Activated T-cell treated with anti-CD3 and anti-CD28 coated beads, Interleukin-2, amount 50 U/mL, for 72 hours (primary cell): ENCODE measurements at places on chromosomes 5 and 9. TPM values are rescaled to one million over a fixed set of nuclear protein-coding genes. Genes with fewer than 3 reads are reported as not detected.

DNA sequence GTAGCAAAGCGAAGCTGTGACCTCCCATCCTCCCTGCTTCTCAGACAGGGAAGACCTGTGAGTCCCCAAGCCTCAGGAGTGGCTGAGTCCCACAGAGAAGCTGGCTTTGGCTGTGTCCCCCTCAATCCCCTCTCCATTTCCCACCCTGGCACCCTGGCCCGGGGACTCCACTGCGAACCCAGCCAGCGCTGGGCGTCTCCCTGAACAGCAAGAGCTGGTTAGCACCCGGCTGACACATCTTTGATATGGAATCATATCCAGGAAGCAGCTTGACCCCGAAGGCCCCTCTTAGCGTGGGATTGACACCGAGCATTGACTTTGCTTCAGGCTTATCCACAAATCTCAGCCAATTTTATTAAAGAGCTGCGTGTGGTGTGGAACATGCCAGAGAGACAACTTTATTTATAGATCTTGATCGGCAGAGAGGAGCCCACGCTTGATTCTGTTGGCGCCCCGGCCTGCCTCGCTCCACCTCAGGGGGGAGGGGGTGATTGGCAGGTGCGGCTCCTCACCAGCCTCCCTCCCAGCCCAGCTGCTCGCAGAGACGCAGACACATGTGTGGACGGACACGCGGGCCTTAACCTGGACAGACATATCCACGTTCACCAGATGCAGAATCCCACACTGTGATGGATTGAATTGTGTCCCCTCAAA lies 120.7 kb upstream of the MVB12B start:
- H3K27me3 ChIP-seq: peaks cover 15% of the 10 kb centered on the region
- no peak overlapping the region for H3K4me3 ChIP-seq
- no peak overlapping the region for H3K27ac ChIP-seq
- H3K4me1 ChIP-seq: no peaks in the 10 kb centered on the region
- no peak for DNase-seq
- H3K36me3 ChIP-seq: no peaks in the 10 kb centered on the region

GRCh38 chr5:96026406-96027041 lies 64.9 kb upstream of the ELL2 start:
- H3K36me3 ChIP-seq: no peaks in the 10 kb centered on the region
- H3K27ac ChIP-seq: no peak overlapping the region
- H3K4me1 ChIP-seq: no peaks in the 10 kb centered on the region
- H3K27me3 ChIP-seq: peaks cover 8% of the 10 kb centered on the region

CDC20B gene
- total RNA-seq: 0.10 TPM

DNA sequence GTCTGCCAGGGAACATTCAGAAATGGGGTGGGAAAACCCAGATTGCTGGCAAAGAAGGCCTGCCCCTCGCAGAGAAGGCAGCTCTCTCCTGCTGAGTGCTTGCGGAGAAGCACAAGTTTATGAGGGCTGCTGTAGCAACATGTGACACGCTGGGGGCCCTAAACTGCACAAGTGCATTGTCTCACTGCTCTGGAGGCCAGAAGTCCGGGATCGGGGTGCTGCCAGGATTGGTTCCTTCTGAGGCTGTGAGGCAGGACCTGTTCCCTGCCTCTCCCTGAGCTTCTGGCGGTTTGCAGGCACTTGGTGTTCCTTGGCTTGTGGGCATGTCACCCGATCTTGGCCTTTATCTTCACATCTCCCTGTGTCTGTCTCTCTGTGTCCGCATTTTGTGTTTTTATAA lies 75.6 kb upstream of the NEURL1B start:
- no peak overlapping the region for H3K27ac ChIP-seq
- H3K4me1 ChIP-seq: no peaks in the 10 kb centered on the region
- H3K27me3 ChIP-seq: peaks cover 20% of the 10 kb centered on the region
- H3K36me3 ChIP-seq: no peaks in the 10 kb centered on the region
- H3K4me3 ChIP-seq: no peak overlapping the region

SLC34A1 gene
- total RNA-seq: 0.19 TPM

- no peaks in the 10 kb centered on the region for H3K27me3 ChIP-seq
- H3K36me3 ChIP-seq: no peaks in the 10 kb centered on the region
- no peak overlapping the region for H3K27ac ChIP-seq
- no peak for DNase-seq
Observed at GRCh38 chr9:116223926-116224325, 70.3 kb downstream of the PAPPA start.

DNA sequence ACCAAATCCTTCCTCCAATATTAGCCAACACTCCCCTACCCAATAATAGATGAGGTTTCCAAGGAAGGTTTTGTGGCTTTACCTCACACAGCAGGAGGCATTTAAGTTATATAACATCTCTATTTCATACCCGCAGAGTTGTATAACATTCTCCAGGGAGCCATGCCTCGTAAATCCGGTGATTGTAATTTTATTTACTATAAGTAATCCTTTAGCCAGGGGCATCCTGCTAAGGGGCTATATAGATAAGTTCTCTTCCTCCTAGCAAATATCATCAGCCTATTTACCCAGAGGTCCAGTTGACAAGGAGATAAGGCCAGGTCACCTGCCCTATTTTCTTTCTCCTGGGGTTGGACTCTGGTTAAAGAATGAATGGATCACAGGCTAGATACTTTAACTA lies 2051.0 kb downstream of the EFNA5 start:
- no peak overlapping the region for H3K4me3 ChIP-seq
- DNase-seq: no peak
- no peaks in the 10 kb centered on the region for H3K36me3 ChIP-seq
- no peak overlapping the region for H3K27ac ChIP-seq
- H3K4me1 ChIP-seq: no peaks in the 10 kb centered on the region
